ENCODE measurements at places on chromosomes 4 and X.

DNA sequence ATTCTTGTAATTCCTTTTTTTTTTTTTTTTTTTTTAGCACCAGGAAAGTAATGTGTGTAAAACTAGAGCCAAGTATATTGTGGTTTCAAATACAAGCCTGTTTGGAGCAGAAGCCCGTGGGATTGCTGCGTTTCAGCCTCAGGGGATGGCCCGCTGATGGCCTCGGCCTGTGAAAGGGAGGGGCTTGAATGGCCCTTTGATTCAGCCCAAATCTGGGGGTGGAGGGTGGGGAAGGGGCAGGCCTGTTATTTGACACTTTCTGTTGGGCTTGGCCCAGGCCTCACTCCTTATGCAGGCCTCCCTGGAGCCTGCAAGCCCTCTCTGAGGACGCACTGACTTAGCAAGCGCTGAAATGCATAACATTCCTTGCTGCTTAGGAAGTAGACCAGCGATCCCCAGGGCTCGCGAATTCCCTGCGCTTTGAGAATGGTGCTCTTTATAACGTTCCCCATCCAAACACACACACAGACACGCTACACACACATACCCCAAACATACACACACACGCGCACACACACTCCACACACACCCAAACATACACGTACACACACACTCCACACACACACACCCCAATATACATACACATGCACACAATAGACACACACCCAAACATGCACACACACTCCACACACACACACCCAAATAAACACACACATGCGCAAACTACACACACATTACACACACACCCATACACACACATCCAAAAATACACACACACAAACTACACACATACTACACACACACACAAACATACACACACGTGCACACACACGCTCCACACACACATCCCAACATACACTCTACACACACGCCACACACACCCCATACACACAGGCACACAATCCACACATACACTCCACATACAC, 29.6 kb downstream of the TLR10 start:
- DNase-seq, result no peak

- DNase-seq, result no peak
Observed at GRCh38 chr4:21879187-21879586, 69.4 kb downstream of the KCNIP4 start.

DNA sequence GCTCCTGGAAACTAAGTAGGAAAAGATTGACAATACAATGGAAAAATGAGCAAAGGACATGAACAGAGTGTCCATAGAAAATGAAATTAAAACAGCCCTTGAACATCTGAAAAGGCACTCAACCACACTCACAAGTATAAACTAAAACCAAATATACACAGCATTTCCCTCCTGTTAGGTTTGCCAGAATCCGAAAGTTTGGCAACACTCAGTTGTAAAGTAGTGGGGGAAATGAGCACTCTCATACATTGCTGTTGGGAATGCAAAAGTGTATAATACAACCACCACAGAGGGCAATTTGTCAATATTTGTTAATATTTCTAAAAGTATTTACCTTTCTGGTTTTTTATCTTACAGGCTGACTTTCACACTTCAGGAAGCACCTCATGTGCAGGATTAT, 84.2 kb upstream of the TMEM164 start:
- no peak for DNase-seq

DNA sequence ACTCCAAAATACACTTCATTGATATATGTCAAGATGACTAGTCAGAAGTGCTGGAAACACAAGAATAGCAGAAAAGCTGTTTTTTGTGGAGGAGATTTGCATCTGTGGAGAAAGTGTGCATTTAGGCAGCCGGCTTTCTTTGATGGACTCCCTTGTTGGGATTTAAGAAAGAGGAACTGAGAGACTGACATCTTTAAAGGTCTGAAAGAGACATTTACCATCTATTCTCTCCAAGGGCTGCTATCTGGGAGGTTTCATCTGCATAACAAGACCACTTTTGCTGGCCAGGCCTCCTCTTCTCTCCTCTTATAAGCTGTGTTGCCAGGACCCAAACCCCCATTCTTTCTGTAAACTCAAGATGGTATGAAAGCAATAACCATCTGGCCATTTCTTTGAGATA, 1065.0 kb downstream of the NLGN4X start:
- no peak for DNase-seq

GRCh38 chr4:152635851-152636250, 43.9 kb downstream of the TMEM154 start:
- no peak for DNase-seq

GRCh38 chr4:112352736-112353135, 55.6 kb downstream of the ALPK1 start:
- DNase-seq, result no peak

DNA sequence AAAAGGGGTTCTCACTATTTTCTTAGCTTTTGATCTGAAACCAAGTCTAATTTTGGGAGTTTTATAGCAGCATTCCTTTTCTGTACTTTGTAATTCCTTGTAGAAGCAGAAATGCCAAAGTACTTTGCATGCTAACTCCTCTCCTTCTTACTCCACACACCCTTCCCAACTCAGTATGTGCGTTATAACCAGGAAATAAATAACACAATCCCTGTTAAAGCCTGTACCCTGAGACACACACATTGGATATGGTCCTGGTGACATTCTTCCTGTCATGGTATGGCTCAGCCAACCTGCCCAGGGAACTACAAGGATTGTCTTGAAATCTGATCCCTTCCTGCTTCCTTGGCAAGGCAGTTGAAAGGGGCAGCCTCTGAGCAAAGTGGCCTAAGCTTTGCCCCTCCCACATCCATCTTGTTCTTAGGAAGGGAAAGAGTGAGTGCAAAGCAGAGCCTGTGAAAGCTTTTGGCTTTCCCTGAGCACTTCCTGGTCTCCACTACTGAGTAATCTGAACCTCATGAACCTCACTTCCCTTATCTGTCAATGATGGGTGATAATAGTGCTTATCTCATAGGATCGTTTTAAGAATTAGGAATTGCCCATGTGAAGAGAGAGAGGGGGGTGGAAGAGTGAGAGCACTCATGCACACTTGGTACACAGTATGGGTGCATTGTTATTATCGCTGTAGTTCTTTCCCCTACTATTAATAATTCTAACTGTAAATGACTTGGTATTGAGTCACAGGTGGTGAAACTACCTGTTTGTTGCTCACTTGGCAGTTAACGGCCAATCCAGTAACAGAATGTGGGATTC, 109.3 kb downstream of the AFF2 start:
- DNase-seq, result no peak

DNA sequence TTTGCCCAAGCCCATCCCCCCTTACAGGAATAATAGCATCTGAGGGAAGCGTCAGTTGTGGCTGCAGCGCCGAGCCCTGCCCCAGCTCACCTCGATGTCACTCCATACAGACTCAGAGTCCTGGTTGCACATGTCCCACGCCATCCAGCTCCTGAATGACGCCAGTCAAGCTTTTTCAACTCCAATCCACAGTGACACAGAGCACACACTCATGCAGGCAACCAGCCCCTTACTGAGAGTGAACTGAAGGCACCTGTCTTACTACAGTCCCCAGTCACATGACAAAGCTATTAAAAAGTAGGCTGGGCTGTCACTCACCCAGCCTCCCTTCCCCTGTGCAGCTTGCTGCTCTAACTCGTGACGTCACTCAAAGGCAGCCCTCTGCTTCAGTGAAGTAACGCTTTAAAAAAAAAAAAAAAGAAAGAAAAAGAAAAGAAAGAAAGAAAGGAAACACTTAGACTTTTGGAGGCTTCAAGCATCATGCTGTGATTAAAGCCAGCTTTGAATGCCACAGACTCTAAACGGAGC, at the start of gene PPARGC1A:
Gene PPARGC1A, minus strand, starts transcription at position 234 of the 528 bp plus-strand sequence. Its CDS starts 90 bp downstream, at position 144.
- DNase-seq, result no peak

DNA sequence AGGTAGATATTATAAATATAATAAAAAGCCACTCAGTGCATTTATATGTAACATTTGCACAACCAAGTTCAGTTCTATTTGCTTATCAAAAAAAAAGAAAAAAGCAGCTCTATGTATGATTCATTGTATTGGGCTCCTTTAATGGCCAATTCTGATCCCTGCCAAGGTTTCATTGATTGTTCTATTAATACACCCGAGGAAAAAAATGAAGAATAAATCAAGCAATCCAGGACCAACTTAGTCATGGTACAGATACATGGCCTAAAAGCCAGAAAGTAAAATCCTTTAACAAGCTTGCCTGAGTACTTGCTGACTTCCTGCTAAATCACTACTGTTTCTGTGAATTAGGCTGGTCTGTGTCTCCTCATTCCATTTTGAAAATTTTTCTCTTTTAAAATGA, 77.6 kb upstream of the PCDH7 start:
- no peak for DNase-seq

GRCh38 chr4:186755550-186756519, 32.2 kb upstream of the FAT1 start:
- no peak for DNase-seq

DNA sequence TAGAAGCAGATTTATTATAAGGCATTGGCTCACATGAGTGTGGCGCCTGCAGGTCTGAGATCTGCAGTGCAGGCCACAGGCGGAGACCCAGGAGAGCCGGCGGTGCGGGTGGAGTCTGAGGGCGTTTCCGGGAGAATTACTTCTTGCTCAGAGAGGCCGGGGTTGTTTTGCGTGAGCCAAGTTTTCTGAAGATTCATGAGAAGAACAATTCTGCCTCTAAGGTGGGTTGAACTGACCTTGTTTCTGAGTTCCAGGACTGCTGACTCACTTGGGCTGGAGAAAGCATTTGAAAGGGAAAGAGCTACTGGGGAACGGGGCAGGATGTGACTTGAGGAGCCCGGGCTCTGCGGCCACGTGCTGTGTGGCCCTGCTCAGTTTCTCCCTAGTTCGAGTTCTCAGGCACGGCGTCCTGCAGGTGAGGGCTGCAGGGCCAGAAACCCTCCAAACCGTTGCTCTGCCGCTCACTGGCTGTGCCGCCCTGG, 36.7 kb upstream of the SORCS2 start:
- no peak for DNase-seq

- DNase-seq, result no peak
Observed at GRCh38 chr4:161148051-161148450, 1015.7 kb downstream of the FSTL5 start.

GRCh38 chrX:151397741-151398070, 700 bp downstream of the VMA21 start:
- no peak for DNase-seq

DNA sequence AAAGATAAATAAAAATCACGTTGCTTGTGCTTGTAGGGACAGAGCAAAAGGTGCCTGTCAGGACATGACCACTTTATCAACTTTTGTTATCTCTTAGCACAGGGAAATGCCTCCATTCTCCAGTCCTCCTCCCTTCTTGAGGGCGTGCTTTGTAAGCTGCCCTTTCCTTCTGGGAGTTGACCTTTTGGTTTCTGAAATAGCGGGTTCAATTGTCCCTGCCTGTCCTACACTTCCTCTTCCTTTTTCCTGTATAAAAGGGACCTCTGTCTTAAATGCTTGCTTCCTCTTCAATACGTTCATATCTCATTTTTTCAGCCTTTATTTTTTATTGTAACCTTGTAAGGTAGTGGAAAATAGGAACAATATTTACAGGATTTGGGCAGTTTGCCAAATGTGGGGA, 153.5 kb downstream of the SH3BGRL start:
- DNase-seq, result no peak

GRCh38 chr4:8399298-8399697, 41.2 kb downstream of the ACOX3 start:
- no peak for DNase-seq

DNA sequence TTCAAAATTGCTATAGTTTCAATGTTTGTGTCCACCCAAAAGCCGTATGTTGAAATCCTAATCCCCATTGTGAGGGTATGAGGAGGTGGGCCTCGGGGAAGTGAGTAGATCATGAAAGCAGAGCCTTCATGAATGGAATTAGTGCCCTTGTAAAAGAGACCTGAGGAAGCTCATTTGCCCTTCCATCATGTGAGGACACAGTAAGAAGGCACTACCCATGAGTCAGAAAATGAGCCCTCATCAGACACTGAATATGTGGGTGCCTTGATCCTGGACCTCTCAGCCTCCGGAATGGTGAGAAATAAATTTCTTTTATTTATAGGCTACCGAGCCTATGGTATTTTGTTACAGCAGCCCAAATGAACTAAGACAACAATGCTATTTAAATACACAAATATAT, 57.7 kb upstream of the EFHC2 start:
- DNase-seq, result no peak

- DNase-seq, result no peak
Observed at GRCh38 chr4:113141901-113142346, 92.5 kb downstream of the ANK2 start.

DNA sequence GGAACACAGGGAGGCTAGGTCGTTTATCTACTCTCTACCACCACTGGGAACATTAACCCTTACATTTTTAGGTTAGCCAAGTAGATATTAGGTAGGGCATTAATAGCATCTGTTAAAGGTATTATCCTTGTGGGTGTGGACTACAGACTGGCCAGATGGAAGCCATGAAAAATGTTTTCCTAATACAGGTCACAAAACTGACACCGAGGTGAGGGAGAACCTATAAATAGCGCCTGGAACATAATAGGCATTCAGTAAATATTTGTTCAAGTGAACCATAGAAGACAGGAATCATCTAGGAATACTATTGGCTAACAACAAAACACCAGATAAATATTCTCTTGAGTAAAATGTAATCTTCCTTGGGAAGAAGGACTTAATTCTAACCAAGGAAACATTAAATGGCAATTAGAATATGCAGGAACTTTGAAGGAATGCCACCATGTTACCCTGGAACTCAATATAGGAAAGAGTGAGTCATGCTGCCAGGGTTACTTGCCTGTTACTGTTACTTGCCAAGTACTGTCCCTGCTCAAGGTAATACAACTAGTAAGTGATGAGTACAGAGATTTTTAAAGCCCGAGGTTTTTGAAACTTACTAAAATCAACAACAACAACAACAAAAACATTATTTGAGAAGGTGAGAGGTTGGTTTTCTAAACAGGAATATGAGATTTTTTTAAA, 79.0 kb downstream of the SOX3 start:
- no peak for DNase-seq

DNA sequence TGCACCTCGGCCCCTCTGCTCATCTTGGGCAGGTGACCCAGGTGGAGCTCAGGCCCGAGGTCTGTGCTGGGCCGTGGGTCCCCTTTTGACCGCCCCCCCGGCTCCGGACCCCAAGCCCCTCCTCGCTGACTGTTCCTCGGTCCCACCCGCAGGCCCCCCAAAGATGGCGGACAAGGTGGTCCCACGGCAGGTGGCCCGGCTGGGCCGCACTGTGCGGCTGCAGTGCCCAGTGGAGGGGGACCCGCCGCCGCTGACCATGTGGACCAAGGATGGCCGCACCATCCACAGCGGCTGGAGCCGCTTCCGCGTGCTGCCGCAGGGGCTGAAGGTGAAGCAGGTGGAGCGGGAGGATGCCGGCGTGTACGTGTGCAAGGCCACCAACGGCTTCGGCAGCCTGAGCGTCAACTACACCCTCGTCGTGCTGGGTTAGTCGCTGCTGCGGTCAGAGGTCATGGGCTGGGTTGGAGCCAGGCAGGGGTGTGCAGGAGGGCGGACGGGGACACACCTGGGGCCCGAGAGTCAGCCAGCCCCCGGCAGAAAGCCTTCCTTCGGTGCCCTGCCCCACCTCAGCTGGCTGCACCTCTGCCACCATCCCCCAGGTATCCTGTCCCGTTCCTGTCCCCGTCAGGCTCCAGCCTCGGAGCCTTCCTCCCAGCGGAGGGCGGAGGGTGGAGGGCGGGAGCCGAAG, 10.8 kb downstream of the FGFRL1 start:
- DNase-seq, result no peak

Measured in activated CD8-positive, alpha-beta T cell treated with anti-CD3 and anti-CD28 coated beads, Interleukin-2, amount 10 ng/mL, durations not matched to agents 7 days and 5 days (primary cell).